ENCODE measurements at places on chromosomes 12 and 14.

DNA sequence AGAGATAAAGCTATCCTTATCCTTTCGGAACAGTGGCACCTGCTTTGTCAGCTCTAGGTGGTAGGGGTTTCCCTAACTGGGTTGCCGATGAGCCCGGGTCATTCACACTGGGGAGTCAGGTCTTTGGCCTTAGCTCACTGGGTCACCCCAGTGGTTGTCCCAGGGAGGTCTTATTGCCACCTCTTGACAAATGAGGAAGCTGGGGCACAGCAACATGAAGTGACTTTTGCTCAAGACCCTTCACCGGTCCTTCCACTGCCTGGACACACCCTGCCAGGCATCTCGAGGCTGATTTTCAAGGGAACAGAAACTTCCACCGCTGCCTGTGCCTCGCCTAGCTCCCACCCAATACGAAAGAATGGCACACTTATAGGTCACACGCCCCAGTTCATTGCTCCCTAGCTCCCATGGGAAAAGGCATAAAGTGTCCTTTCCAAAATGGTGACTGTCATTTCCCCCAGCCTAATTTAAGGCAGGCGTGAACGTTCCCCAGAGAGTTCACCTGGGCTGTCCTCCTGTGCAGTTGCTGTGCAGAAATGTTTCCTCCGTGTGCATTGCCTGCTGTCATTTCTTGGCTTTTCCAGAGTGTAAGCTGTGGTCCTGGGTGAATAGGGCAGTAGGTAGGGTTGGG lies 156.1 kb upstream of the CCND2 start:
- no peak for DNase-seq

- peak; percentile 11 for DNase-seq
These were observed 64.9 kb upstream of the SYT1 start for GRCh38 chr12:78799649-78800048.

DNA sequence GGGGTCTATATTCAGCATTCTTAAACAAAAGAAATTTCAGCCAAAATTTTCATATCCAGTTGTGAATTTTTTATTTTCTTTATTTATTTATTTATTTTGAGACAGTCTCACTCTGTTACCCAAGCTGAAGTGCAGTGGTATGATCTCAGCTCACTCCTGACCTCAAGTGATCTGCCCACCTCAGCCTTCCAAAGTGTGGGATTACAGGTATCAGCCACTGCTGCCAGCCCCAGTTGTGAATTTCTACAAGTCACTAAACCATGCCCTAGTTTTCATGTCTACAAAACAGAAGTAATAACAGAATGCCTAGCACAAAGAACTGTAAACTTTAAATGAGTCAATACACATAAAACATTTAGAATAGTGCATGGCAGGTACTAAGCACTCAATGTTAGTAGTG lies 254.2 kb downstream of the C12orf50 start:
- DNase-seq, result no peak

- DNase-seq, result no peak
These were observed 107.9 kb downstream of the SNAPC1 start for GRCh38 chr14:61870163-61870562.

DNA sequence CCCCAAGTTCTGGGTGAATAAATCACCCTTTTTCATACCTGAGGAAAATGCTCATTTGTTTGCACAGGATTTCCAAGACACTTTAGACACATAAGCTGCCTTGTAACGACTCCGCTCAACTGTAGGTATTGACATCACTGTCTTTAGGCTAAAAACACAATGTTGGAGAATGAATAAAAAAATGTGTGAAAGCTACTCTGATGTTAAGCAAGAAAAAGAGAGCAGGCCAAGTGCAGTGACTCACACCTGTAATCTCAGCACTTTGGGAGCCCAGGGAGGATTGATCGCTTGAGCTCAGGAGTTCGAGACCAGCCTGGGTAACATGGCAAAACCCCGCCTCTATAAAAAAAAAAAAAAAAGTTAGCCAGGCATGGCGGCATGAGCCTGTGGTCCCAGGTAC lies 11.1 kb upstream of the CIPC start:
- no peak for DNase-seq

- no peak for DNase-seq
These were observed 178.1 kb upstream of the ARHGAP5 start for GRCh38 chr14:31898838-31899528.

GRCh38 chr12:80769553-80770140 lies 52.9 kb downstream of the MYF5 start:
- DNase-seq, result no peak

DNA sequence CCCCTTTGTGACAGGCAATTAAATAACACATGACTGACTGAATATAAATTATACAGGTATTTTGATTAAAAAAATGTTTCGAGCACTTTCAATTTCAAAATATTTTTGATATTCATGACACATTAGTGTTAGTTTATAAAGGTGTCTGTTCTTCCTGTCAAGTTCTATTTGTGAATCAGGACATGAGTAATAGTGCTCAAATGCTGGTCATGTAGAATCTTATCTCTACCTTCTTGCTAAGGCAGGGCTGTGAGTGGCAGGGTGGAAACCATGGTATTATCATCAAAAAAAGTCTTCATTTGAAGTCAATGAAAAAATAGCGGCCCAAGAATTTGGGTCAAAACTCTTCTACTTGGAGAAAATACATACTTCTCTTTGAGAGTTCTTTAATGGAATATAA lies 250.2 kb downstream of the DACT1 start:
- no peak for DNase-seq

GRCh38 chr14:99548255-99548654 lies 55.8 kb downstream of the CCDC85C start:
- DNase-seq, result no peak

GRCh38 chr12:7667125-7667524 lies 1.4 kb upstream of the APOBEC1 start:
- DNase-seq, result no peak

DNA sequence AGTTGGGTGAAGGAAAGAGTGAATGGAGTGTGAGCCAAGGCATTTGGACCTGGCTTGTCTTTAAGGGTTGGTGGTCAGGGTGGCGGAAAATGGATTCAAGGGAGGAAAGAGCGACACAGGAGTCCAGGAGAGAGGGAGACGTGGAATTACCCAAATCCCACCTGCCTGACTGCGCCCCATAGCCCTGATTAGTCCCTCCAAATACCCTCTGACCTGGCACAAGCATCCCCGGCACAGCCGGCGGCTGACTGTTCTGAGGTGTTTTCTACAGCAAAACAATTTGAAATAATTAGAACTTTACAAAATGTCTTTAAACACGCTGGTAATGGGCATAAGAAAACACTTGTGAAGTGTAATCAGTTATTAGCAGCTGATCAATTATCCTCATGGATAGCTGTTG lies 175.8 kb downstream of the PHETA1 start:
- DNase-seq, result no peak

GRCh38 chr14:36583242-36583892 lies 953 bp upstream of the NKX2-8 start:
- no peak for DNase-seq

- DNase-seq, result peak; percentile 83
These were observed 24.8 kb downstream of the FOS start for GRCh38 chr14:75303381-75303789.

DNA sequence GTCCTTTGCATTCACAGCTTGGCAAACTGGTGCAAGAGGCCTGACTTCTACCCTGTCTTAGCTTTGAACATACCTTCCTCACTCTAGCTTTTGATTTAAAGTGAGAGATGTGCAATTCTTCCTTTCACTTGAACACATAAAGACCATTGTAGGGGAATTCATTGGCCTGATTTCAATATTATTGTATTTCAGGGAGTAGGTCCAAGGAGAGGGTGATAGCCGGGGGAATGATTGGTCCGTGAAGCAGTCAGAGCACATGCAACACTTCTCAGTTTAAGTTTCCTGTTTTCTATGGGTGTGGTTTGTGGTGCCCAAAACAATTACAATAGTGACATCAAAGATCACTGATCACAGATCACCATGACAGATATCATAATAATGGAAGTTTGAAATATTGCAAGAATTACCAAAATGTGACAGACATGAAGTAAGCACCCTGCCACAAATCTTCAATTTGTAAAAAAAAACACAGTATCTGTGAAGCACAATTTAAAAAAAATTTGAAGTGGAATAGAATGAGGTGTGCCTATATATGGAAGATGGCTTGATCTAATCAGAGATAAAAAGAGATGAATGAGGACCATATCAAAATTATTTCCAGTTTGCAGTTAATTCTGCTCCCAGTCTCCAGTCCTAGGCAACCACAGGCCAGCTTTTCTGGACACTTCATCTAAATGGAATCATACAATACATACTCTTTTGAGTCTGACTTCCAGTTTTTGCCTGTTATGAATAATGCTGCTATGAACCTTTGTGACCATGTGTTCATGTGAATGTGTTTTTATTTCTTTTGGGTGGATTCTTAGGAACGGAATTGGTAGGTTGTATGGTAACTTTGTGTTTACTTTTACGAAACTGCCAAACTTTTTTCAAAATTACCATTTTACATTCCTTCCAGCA lies 23.2 kb downstream of the BORCS5 start:
- DNase-seq, result no peak

GRCh38 chr12:114992443-114992842 lies 308.5 kb upstream of the TBX3 start:
- DNase-seq, result no peak

GRCh38 chr12:10624605-10625004 lies 11.2 kb upstream of the MAGOHB start:
- no peak for DNase-seq

DNA sequence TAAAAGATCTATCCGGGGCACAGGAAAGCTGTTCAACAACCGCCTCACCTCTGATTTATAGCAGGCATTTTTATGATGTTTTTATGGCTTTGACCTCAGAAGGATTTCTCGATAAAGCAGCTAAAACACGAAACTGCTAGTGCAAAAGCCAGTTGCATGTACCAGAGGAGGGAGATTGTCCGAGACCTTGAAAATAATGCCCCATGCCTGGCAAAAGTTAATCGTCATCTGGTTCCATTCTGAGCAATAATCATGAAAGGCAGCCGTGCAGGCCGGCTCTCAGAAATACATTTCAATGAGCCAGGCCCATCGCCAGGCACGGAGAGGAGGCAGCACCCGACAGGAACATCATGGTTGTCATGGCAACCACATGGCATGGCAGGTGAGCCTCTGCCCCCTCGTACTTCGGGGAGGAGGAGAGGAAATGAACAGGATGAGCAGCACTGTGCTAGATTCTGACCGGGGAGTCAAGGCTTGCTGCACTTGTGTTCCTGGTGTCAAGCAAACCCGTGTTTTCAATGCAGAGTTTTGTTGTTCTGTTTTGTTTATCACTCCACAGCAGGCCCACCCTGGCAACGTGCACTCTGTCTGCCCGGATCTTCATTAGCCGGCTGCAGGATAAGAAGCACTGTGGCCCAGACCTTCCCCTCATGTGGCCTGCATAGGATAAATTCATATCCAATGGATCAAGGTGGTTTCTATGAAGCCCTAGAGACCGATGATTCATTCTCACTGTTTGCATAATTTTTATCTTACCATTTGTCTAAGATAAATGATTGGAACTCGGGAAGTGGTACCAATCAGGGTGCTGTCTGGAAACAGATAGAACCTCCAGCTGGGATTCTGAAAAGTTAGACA lies 160.2 kb downstream of the RIMBP2 start:
- DNase-seq, result no peak

DNA sequence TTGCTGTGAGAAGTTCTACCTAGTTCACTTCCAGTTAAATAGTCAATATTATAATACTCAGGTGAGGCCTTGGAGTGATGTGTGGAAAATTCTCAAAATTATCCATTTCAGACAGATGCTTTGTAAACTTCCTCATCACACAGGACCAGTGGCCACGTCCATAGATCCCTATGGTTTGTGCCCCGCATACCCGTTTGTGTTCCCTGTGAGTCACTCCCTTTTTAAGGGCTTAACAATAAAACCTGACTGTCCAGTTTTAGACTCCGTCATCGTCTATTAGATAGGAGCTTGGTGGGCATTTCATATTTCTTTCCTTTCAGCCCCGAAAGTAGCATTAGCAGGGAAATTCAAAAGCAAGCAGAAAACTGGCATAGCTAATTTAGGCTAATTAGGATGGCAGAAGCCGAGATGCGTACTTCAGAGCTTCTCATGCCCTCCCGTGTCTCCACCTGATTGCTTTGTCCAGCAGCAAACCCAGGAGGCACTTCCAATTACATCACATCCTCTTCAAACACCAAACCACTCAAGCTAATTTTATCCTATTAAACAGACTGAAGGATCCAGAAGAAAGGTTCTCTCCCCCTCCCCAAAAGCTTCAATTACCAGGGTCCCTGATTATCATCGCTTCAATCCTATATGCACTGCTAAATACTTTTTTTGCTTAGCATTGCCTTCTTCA lies 186.6 kb upstream of the OTX2 start:
- no peak for DNase-seq

DNA sequence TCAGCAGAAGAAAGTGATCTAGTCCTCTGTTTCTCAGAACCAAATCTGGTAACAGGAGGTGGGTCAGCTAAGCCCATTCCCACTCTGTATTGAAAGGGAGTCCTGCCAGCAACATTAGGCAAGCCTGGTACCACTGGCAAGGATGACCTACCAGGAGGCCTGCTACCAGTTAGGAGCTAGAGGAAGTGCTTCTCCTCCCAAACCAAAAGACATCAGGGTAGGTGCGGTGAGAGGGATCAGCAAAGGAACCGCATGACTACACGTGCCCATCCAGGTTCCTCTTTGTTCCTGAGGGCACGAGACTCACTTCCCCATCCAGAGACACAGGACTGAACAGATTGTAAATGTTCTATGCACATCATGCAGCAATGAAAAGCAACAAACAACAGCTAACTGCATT lies 2.8 kb downstream of the KLRC4 start:
- no peak for DNase-seq

GRCh38 chr14:52268279-52269061 lies 972 bp downstream of the PTGDR start:
- DNase-seq, result peak; percentile 66

GRCh38 chr14:54931101-54931500 lies 28.5 kb upstream of the GCH1 start:
- DNase-seq, result no peak

GRCh38 chr12:4448371-4448940 lies 2.8 kb upstream of the FGF6 start:
- DNase-seq, result no peak

- no peak for DNase-seq
These were observed 218.6 kb upstream of the ATP2B1 start for GRCh38 chr12:89927226-89927698.

DNA sequence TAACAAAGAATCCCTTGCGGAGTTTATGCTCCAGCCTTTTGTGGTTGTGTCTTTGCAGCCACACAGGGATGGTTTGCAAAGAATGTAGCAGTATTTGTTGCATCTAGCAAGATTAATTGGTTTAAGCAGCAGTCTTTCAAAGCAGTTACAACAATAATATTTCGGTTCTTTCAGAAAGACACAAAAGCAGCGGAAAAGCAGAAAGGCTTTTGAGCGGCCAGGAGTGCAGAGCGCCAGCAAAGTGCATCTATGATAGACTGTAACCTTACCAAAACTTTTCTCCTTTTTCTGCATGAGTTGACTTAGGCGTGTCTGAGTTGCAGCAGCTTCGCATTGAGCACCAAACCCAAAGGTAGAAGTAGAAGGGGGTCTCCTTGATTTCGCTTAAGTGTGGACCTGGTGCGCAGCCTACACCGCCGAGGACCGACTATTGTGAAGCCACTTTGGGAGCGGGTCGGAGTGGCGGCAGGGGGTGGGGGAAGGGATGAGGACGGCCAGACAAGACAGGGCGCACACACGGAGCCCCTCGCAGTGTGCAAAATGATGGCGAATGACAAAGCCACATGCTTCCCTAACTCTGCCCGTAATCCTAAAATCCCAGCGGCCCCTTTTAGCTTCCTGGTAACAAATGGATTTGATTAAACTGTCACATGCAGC lies 1.2 kb downstream of the LMO3 start:
- DNase-seq, result peak; percentile 50

GRCh38 chr12:52582971-52583456 lies 9.4 kb upstream of the KRT74 start:
- peak; percentile 83 for DNase-seq

GRCh38 chr12:58029260-58029659 lies 87.9 kb downstream of the ATP23 start:
- DNase-seq, result no peak
